ENCODE measurements at places on chromosomes 2 and 18.

- DNase-seq: no peak
Measured at GRCh38 chr2:207086136-207086535, 79.6 kb downstream of the KLF7 start.

- DNase-seq: no peak
Measured at GRCh38 chr2:169031202-169031601, at the start of gene ABCB11. Gene ABCB11, minus strand, starts transcription at chr2:169031324. Its CDS starts 13,199 bp downstream, at chr2:169018125.

DNA sequence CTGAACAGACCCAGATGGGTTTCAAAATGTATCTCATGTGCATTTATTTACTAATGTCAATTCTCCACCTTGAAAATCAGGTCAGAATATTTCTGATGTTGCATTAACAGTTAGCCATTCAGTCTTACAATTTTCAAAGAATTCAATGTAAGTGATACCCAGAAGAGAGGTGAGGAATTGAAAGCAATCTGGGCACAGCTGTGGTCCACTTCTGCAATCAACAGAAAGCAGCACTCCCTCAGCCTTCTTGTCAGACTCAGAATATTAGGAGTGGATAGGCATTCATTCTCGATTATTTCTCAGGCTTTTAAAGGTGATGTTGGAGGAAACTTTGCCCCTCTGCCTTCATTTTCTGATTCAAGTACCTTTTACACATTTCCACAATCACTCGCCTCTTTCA is 15.7 kb downstream of the CCL20 start:
- DNase-seq: no peak

- DNase-seq: no peak
Measured at GRCh38 chr2:197152451-197153228, 157.9 kb downstream of the ANKRD44 start.

GRCh38 chr2:162379719-162380580 is 36.0 kb downstream of the GCA start:
- DNase-seq: no peak

DNA sequence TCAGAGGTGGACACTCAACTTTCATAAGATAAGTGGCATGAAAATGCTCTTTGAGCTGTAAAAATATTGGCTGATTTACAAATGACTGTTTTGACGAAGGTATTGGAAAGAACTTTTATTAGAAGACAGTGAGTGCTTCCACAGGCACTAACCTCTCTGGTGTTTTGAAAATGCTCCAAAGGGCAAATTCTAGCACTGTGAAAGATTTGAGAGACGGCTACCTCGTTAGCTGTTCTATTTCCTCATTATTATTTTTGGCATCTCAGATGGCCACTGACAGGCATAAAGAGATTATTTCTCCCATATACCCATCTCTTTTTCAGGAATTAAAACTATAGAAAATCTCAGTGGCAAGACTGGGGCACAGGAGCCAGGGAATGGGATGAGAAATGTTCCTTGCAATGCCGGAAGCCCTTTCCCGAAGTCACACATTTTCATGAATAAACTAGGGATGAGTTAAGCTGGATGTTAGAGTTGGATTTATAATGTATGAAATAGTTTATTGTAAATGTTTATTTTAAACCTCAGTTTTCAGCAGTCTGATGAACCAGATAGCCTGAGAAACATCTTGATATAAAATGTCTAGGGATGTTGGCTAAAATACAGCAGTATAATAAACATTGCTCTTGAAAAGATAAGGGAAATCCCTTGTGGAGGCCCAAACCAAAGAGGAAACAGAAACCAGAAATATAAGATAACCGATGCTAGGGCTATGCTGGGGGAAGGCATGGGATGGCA is 175.7 kb downstream of the ASB1 start:
- DNase-seq: no peak

DNA sequence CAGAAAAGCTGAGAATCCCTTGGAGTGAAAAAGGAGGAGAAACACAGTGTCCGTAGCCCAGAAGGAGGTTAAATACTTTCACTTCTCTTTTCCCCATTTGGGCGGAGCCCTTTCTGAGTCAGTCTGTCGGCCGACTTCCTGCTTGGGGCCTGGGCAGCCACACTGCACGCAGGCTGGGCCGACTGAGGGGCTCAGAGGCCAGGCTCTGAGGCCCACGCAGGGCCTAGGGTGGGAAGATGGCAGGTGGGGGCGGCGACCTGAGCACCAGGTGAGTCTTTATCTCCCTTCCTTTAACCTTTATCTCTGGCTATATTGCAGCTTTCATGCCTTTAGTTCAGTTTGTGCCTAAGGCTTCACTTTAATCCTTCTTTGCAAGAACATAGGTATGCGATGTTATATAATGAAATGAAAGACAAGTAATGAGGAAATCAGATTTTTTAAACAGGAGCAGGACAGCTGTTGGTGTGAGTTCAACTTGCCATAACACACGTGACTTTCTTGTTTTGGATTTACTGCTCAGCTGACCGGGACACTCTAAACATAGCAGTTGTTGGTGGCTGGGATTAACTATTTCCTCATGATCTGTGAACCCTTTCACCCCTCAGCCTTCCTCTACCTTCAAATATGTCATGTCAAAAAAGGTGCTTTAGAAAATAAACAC is at the start of gene SP100:
Gene SP100, plus strand, starts transcription at position 141 of the 661 bp plus-strand sequence. Its CDS starts 96 bp downstream, at position 237.
- DNase-seq: peak; percentile 91

DNA sequence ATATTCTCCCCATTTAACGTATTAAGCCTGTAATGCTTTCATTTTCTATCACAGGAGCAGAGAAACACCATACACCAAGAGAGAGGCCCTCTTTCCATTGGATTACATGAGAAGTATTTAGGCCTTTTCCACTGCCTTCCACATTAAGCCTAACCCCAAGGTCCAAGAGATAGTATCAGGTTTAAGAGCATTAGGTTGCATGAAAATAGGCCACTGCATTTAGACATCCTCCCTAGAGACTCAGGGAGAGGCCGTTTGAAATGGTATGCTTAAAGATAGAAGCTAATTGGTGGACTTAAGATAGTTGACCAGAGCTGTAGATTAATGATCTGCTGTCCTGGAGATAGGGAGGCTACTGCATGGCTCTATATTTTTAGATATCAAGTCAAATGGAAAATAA is 128.5 kb upstream of the PTPRM start:
- no peak for DNase-seq

DNA sequence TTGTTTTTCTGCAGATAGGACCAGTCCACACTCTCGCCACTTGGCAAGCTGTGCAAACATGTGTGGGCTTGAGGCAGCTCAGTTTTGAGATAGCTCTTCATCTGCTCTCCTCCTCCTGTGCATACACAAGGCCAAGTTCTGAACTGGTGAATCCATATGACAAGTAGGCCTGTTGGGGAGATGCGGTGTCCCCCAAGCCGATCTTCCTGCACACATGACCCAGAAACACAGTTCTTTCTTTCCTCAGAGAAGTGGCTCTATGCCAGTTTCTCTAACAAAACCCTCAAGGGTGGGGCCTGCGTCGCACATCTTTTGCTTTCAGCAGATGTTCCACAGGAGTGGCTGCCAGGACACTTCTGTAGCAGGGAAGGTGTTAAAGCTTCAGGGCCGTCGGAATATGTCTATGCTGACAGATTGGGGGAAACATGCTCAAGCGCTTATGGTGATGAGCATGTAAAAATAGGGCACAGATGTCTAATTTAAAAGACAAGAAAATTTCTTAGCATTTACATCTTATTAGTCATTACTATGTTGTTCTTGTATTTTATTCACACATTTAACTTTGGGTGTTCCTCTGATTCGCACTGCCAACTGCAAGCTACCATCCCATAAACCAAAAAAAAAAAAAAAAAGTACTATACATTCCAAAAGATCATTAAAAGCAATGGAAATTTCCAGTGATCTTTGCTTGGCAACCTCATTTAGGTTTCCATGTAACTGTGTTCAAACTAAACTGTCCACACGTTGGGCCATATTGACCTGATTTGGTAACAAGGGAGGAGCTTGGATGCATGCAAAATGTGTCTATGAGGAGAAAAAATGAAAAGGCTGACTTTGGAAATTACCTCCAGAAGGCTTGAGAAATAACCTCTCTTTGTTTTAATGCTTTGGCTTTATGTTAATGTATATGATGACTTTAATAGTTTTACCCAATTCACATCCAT is 1055.5 kb upstream of the KLHL29 start:
- no peak for DNase-seq

DNA sequence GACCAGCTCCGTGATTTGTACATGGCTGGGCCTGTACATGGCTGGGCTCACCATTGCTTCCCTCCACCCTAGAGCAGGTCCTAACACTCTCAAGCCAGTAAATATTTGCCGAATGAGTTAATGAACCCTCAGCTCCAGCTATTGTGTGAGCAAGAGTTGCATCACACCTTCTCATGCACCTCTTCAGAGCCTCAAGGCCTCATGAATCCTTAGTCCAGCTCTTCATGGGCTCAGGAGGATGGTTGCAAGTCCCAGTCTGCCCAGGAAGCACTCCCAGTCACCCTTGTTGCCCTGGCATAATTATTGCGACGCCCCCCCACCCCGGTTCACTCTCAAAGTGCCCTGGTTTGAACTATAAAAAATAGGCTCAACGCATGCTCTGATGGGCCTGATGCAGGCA is 30.1 kb upstream of the GNAL start:
- no peak for DNase-seq

DNA sequence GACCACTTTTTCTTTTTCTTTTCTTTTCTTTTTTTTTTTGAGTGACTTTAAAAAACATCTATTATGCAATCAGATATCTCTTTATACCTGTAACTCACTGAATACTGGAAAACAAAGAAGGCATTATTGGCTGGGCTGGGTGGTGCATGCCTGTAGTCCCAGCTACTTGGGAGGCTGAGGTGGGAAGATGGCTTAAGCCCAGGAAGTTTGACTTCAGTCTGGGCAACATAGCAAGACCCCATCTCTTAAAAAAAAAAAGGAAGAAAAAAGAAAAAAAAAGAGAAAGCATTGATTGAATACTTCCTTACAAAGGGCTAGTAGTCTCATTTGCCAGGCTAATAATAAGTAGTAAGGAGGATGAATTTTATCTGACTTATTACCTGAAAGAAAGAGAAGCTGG is 2.7 kb upstream of the MTCL1 start:
- DNase-seq: no peak

- DNase-seq: no peak
Measured at GRCh38 chr2:55229221-55229620, 2.9 kb downstream of the CLHC1 start.

GRCh38 chr2:86562485-86562921 is 740 bp downstream of the CHMP3 start:
- no peak for DNase-seq

- peak; percentile 39 for DNase-seq
Measured at GRCh38 chr2:157442191-157442590, 1.7 kb downstream of the CYTIP start.

DNA sequence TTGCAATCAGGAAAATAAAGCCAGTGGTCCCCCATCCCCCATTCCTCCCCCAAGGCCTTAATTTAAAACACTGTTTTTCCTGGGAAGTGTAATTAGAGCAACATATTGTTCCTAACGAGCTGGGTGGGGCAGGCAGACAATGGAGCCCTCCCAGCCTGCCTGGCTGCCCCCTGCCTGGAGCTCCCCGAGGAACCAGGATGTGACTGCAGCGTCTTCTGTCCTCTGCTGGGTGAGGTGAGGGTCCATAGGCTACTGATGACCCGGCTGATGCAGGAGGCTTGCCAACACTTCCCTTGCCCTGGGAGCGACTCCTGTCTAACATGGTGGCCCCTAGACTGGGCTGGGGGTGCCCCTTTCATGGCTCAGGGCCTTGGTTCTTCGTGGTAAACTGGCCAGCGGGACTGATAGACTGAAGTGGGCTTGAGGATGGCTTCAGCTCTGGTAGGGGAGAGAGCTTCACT is 152.4 kb downstream of the DYSF start:
- no peak for DNase-seq

DNA sequence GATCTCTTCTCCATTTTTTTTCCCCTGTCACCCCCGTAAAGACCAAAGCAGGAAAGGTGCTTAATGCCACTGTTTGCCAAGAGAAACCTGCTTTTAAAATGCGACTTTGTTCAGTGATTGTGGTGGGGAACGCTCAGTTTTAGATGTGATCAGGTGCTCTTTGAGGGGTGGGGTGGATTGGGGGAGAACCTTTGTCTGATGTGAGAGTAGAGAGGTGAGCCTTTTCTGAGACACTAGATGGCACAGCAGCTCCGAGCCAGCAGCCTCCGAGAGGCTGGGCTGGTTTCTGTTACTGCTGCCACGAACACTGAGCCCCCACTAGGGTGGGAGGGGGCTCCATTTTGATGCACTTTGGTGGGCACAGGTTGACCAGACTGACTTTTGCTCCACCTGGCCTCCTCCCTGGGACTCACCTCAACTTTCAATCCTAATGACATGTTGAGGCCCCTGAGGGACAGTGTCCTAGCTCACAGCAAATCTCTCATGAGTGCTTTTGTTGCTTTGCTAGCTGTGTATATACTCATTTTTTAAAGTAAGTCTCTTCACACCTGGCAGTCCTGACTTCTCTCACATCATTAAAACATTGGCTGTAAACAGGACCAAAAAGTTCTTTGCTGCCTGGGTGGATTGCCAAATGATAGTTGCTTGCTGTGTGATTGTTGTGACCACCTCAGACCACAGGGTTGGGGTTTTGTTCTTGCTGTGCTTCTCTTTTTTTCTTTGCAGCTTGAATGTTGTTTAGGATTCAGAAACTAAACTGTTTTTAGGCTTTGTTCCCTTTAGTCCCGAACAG is 98.2 kb upstream of the MAP3K20 start:
- DNase-seq: no peak

DNA sequence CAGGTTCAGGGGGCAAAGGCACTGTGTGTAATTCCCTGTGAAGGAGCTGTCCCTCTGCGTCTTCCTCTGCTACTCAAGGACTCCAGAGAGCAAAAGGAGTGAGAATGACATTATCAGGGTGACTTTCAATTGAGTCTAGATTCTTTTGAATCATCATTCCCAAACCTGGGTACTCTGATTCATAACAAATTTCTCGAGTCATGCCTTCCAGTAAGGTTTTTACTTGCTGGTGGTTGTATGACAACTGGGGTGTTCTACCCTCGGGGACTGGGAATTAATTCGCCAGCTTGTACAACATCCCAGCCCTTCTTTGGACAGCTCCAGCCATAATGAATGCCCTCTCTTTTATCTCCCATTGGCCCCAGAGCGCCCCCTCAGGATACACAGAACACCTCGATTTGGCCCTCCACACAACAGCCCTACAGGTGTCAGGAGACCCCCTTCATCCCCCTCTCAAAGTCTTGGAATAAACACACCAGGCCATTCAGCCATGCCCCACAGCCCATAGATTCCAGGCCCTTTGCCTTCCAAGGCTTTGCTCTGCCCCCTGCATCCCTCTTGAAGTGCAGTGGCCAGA is 254.5 kb downstream of the KLHL29 start:
- peak; percentile 50 for DNase-seq

DNA sequence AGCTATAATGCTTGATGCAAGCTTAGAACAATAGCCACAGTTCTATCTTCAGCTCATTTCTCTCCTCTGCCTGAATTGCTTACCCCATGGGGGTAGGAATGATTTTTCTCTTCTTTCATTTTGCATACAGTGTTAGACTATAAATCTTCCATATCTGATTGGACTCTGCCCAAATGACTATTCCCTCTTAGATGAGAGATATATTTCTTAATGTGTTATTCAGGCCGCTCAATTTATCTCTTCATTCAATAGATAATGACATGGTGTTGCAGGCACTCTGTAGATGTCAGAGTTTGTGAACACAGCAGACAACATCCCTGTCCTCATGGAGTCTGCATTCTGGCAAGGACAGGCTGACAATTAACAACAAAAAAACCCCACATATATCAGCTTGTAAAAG is 443.7 kb upstream of the CELF4 start:
- no peak for DNase-seq
